ENCODE measurements at places on chromosomes 6 and 20.

- DNase-seq = no peak
These were observed 10.6 kb downstream of the TCF21 start for GRCh38 chr6:133899556-133899955.

DNA sequence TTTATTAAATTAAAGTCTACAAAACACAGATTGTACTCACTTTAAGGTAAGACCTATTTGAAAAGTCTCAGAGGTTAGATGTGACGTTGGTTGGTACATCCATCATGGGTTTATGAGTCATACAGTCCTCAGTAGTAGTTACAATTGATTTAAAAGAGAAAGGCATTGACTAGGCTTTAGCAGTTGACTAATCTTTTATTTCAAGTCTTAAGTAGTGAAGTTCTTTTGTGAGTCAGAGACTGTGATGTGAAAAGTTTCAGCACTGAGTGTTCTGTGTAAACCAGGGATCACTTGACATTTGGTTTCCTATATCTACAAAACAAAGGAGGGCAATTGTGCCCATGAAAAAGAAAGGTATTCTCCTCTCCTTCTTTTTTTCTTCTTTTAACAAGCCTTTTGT is 221.3 kb downstream of the GRIK2 start:
- DNase-seq = peak; percentile 14

DNA sequence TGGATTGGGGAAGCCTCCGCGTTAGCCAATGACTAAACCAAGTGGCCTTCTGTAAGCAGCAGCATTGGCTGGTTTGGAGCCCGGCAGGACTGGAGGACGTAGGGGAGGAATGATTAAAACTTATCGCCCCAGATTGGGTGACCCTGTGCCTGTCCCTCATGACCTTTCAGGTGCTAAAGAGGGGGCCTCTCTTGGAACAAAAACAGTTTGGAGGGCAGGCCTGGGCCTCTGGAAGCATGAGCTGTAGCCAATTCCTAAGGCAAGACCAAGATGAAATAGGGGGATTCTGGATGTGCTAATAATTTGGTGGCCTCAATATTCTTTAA is 1.4 kb downstream of the GMPR start:
- no peak for DNase-seq

GRCh38 chr6:112360498-112360897 is 13.4 kb downstream of the RFPL4B start:
- DNase-seq = peak; percentile 12

GRCh38 chr20:53706466-53707370 is 113.1 kb upstream of the ZNF217 start:
- peak; percentile 14 for DNase-seq

DNA sequence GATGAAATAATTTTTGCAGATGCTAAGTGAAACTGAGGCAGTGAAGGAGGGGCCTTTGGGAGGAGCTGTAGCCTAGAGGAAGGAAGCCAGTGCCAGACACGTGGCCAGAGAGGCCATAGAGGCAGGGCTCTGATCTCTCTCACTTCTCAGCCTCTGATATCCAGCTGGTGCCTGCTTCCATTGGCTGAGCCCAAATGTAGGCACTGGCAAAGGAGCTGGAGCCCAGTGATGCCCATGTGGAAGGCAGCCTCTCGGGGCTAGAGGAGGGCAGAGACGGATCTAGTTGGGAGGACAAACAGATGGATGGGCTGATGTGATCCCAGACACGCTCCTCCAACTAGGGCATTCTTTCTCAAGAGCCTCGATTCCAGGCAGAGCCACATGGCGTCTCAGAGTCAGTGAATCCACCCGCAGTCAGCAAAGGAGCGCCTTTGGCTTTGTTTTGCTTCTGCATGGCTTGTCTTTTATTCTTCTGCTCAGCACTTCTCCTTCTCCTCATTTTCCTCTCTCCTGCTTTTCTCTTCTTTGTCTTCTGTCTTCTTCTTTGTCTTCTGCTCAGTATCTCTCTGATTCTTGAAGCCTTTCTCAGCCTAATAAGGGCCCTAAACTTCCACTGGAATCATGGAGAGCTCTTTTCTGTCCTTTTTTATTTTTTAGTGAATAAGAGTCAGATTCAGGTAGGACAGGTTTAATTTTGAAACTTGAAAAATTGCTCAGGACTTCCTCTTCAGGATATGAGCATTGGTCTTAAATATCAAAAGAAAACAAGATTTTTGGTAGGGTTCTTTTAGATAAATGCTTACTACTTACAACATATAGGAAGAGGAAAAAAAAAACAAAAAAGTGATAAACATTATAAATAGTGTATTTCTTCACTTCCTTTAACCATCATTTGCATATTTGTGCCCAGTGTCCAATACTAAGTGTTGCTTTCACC is 41.8 kb downstream of the CYP24A1 start:
- DNase-seq = no peak

GRCh38 chr6:107292715-107293271 is 166.6 kb downstream of the PDSS2 start:
- DNase-seq = no peak

- no peak for DNase-seq
These were observed 1.0 kb downstream of the TRERF1 start for GRCh38 chr6:42450477-42451332.

DNA sequence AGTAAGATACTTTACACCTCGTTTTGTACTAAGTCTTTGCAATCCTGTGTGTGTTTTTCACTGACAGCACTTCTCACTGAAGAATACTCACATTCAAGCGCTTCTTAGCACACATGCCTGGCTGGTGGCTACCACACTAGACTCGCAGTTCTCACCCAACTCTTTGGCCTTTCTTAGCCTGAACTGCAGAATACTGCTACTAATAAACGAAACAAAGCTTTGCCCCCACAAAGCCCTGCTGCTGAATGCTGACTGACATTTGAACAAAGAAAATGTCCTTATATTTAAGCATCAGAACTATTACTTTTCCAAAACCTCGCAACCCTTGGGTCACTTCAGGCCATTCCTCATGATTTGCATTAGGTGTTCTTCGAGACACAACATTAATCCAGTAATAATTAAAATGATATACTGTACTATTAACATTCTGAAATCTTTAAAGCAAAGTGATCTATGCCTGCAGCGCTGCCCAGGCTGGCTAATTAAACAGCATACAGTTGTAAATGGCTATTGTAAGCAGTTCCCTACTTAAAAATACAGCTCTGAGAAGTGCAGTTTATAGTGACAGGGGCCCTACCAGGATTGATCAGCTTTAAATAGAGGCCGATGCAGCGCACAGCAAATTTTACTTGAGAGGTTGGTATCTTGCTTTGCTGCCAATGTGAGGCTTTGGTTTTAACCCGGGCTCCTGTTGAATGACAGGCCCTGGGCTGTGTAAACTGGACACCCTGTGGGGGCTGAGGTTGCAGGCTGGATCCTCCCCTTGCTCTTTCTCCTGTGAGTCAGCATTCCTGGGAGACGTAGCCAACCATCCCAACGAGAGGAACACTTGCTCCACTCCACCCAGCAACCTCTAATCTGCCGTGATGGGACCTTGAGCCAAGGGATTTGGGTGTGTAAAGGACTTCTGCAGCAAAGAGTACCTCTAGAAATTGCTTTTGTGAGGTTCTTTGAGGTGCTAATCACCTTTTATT is 899.0 kb downstream of the TFAP2A start:
- peak; percentile 79 for DNase-seq

DNA sequence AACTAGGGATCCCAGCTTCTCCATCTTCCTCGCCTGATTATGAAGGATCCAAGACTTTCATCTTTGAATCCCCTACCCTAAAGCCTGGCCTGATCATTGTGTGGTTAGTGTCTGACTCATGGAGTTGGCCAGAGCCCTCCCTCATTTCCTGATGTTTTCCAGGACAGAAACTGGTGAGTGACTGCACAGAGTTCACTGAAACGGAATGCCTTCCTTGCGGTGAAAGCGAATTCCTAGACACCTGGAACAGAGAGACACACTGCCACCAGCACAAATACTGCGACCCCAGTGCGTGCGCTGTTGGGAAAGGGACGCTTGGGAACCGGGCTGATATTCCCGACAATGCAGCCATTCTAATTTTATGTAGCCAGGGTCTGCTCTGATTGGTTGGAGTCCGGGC is 4.0 kb downstream of the CD40 start:
- peak; percentile 58 for DNase-seq

DNA sequence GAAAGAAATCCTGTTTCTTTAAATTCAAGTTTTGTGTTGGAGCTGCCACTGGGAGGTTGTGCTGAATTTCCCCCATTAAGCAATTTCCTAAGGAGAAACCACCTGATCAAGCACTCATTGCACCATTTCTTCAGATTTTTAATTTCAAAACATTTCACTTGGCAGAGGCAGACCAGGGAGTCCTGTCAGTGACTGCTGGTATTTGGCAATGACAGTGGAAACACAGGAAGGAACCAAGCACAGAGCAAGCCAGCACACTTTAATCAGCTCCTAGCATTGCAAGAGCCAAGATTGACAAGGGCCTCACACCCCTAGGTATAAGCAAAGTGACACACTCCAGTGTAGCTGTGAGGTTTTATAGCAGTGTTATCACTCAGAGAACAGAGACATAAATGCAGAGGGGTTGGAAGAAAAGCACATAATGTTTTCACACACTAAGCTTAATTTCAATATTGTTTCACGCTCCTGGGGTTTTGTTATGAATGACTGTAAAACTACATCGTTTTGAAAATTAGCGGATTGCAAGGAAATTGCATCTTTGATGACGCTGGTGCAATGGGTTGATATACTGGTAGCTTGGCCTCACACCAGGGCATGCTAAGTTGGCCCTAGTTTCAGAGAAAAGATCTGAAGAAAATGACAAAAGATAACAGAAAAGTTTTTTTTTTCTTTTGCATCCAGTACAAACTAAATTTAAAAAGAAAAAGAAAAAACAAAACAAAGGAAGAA is 768.4 kb downstream of the TFAP2A start:
- DNase-seq = peak; percentile 11

- DNase-seq = peak; percentile 93
These were observed at the start of gene ULBP3 for GRCh38 chr6:150068720-150069648. TSS of gene ULBP3 (minus strand) at chr6:150069121. CDS start at chr6:150069066, 55 bp downstream.

GRCh38 chr6:42239736-42240375 is 22.2 kb upstream of the MRPS10 start:
- no peak for DNase-seq

DNA sequence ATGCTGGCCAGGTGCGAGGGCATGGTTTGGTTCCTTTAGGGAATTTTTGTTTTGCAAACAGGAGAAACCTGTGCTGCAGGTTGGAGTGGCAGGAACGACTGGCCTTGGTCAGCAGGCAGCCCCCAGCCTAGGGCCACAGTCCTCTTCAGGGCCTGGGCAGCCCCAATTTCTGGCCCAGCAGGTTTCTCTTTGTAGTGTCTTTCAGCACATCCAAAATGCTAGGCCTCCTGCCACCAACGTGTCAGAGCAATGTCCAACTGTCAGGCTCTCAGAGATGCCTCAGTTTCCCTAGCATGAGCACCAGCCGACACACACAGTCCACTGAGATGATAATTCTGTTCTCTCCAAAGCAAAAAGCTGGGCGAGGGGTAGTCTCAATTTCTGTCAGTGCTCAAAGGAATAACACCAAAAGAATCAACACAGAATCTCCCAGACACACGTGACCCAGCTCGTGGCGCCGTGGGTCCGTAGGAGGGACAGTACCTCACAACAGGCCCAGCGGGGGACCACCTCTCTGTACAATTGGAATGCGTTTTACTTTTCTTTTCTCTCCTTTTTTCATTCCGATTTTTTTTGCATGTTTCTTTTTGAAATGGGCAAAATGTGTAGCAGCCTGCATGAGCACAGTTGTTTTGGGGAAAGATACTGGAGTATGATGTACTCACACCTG is 125.9 kb downstream of the TAF4 start:
- no peak for DNase-seq

GRCh38 chr6:139448998-139449610 is 74.7 kb upstream of the CITED2 start:
- DNase-seq = no peak

DNA sequence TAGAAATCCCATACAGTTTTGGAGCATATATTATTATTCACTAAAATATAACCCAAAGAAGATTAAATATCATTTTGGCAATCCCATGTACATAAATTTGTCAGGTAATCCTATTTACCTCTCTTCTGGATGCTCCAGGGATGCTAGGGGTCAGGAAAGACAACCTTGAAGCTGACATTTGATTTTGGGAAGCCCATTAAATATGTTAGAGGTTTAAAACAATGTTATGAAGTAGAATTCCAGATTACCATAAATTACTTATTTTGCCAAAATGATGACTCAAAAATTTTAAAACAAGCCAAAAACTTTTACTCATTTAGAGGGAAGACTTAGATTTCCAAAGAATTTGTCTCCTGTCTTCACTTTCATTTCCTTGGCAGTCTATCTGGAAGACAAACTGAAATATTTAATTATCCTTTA is 9.2 kb upstream of the IL22RA2 start:
- no peak for DNase-seq

- DNase-seq = no peak
These were observed 41.5 kb downstream of the GCM1 start for GRCh38 chr6:53107091-53107490.

DNA sequence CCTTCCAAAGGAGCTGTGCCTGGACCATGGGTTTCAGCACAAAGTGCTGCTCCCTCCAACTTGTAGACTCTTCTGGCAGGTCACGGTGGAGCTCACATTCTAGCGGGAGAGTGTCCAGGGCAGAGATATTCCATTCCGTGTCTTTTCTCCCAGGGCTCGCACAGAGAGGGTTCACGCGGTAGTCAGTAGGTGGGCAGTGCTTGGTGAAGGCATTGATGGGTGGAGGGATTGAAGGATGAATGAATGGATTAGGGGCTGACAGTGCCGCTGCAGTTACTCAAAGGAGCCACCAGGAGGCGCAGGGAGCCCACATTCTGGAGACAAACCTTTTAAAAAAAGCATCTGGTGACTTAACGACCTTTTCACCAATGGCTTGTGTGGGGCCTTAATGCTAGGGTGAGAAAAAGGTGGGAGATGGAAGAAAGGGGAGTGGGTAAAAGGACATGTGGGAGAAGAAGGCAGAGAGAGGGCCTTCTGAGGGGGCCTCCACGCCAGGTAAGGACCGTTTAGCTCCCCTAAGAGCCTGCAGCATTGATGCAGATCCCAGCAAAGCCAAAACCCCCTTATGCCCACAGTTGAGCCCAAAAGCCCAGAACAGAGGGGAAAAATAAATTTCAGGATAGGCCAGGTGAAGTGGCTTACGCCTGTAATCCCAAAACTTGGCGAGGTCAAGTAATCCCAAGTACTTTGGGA is 17.5 kb upstream of the FAM110A start:
- DNase-seq = peak; percentile 29

DNA sequence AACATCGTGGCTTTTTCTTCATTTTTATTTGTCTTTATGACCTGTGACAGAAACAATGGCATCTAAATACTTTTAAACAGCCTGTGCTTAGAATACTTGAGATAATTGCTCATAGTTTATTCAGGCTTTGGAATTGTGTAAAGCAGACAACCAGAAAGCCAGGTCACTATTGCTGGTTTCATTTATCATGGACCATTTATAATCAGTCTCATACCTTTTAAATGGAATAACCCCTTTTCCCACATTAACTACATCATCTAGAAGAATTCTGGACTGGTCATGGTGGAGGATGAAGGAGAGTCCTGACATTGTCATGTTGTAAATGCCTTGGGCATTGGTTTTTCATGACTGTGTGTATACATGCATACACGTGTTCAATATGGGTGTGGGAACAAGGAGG is 661.5 kb downstream of the EPM2A start:
- no peak for DNase-seq
